SK-N-SH treated with all-trans-retinoic acid at 6 μM for 48 hours (cell line): ENCODE measurements at places on chromosomes 4 and X.

DNA sequence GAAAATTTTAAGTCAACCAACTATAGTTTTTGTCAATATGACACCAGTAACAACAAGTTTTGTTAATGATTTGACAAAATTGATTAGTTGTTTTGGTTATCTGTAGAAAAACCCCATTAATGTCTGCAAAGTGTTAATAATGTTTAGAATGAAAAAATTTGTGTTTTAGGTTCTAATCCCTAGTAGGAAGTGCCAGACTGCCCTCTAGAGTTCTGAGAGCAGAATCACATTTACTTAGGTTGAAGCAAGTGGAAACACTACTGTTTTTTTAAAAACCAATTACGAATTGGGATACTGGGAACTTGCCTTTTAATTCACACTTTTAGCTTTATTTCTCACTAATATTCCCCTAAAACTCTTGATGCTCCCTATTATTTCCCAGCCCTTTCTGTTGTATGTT lies 101.1 kb upstream of the CYLC1 start:
- no peak for ATAC-seq

GRCh38 chr4:134687646-134688628 lies 486.3 kb upstream of the PABPC4L start:
- ATAC-seq, result no peak

DNA sequence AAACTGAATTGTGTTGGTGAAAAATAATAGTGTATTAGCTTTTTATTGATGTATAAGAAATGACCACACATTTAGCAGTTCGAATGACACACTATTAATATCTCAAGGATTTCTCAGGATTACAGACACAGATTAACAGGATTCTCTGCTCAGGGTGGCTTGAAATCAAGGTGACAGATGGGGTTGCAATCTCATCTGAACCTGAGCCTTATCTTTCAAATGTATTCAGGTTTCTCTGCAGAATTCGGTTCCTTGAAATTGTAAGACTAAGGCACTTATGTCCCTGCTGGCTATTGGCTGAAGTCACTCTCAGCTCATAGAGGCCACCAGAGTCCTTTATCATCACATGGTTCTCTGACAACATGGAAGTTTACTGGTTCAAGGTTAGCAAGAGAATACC lies 1780.1 kb downstream of the ARAP2 start:
- ATAC-seq, result no peak

DNA sequence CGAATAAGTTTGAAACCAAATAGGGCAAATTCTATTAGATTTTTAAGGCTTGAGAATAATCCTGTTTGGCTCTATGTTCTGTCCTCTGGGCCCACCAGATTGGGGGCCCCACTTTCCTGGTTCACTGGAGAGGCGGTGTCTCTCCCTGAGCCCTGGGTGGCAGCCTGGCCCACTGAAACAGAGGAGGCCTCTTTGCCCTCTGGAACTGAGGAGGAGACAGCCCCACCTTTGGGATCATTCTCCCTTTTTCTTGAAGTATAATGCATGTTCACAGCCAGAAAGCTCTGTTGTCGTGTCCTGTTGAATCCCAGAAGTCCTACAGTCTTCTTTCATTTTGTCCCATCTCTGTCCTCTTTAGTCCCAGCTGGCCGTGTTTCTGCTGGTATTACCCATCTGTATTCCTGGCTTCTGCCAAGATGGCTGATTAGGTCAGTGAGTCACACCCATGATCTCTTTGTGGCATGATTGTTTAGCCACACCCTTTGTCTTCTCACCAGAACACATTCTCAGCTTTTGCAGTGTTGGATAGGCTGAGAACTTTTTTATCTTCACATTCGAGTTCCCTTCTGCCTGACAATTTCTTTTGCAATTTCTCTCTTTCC lies 8.1 kb upstream of the TBC1D25 start:
- peak; percentile 73 for ATAC-seq

- ATAC-seq, result no peak
Measured at GRCh38 chr4:10336471-10336870, 120.8 kb downstream of the ZNF518B start.

DNA sequence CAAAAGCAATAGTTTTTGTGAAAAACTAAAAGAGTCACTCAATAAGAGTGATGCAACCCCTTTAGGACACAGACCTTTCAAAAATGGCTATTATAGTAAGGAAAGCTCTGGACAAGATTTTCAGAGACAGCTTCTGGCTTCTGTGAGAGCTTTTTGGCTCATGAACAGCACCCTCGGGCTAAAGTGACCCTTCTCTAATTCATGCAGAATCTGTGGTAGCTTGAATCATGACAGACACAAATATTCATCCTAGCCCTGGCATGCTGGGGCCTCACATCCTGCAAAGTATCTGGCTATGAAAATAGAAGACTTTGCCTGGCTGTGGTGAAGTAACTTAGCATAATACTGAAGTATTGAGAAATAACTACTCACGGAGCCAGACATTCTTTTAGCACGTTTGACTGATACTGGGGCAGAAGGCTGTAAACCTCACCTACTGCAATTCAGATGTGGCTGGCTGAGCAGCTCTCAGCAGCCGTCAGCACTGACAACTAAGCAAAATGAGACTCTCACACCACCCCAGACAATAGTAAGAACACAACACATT lies 327.3 kb downstream of the MAPK10 start:
- peak; percentile 88 for ATAC-seq

DNA sequence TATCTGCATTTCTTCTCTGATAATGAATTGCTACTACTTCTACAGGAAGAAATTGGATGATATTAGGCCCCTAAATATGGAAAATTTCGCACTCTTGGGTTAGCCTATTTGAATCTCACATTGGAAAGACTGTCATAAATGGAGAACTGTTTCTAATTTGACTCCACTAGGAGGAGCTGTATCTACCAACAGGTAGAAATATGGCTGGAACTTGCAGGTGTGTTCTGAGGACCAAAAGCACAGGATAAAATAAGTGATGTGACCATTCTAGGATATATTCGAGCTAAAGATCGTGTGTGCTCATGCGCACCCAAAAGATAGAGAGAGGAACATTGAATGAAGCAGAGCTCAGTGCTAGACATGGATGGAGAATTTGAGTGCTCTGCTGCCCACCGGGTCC lies 4.8 kb upstream of the NKAP start:
- no peak for ATAC-seq
